ENCODE measurements at places on chromosomes 3 and 15. TPM values are rescaled to one million over a fixed set of nuclear protein-coding genes. Genes with fewer than 3 reads are reported as not detected.

- DNase-seq: no peak
These were observed 113.8 kb upstream of the MEF2A start for GRCh38 chr15:99452010-99452409.

DNA sequence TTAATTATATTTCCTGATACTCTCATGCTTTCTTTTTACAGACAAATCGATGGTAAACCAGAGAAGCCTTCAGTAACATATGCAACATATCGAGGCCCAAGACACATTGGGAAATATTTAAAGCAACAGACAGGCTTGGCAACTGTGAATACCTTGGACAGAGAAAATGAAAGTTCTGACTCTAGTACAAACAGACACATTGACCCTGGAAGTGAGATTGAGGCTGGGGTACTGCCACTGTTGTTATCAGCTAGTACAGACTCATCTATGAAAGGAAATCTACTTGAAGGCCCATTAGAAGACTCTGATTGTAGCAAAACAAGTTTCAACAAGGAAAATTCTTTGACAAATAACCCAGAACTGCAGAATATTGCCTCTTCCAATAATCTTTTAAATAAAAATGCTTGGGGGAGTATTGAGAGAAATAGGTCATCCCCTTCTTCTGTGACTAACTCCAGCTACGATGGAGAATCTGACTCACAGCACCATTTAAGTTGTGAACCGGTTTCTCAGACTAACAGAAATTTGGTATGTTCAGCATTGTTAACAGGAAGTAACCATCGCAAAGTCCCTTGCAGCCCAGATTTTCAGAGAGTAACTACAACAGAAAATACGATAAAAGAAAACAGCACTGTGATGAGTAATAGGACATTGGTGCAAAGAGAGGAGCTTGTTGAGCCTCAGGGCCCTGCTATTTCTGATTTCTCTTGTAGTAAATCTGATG, 50.2 kb downstream of the CRYBG3 start:
- no peak for DNase-seq

DNA sequence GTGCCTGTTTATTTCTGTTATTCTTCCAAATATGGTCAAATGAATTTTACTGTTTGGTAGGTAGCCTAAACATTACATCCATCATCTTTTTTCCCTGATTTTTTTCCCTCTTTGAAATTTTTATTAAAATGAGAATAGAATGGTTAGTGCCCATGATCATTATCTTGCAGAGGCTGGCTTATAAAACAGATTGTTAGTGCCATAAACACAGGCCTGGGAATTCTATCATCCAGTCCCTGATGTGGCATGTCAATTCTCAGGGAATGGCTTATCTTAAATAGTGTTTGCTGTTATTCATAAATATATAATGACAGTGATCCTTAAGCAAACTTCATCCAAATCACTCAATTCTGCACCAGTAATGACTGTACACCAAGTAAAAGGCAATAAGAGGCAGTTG, 207.3 kb downstream of the TUSC7 start:
- DNase-seq: no peak

DNA sequence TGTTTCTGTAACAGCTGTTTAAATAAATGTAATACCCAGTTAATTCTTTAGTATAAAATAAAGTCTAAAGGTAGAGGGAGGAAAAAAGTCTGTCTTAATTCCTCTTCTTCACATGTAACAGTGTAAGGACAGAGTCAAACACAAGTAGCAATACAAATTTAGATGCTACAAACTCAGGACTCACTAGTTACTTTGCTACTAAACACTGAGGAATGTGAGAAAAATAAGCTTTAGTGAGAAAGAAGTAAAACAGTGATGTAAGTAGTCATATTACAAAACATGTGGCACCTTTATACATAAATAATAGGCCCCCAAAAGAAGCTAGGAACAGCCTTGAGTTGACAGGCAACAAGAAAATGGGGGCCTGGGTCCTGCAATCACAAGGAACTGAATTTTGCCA, 113.0 kb downstream of the TBC1D5 start:
- no peak for DNase-seq

The CCR9 gene
- total RNA-seq: not detected

The WNT5A gene
- total RNA-seq: 3.1 TPM

DNA sequence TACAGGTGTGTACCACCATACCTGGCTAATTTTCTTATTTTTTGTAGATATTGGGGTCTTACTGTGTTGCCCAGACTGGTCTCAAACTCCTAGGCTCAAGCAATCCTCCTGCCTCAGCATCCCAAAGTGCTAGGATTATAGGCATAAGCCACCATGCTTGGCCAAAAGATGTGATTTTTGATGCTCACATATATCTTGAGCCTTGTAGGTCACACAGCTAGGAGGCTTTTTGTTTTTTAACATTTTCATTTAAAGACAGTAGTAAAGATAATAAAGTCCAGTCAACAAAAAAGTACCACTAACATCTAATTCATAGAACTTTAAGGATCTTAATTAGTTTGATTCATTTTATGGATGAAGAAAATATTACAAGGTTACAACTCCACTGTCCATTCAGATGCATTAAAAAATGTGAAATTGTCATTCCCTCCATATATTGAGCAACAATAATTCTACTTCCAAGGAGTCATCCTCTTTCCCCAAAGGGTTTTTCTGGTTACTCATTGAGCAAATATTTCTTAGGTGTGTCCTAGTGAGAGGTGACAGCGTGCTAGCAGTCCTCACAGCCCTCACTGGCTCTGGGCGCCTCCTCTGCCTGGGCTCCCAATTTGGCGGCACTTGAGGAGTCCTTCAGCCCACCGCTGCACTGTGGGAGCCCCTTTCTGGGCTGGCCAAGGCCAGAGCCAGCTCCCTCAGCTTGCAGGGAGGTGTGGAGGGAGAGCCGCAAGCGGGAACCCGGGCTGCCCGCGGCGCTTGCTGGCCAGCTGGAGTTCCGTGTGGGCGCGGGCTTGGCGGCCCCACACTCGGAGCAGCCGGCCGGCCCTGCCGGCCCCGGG, 8.3 kb upstream of the TASOR start:
- DNase-seq: no peak

GRCh38 chr3:189659571-189659970, 28.4 kb downstream of the TP63 start:
- DNase-seq: no peak

- no peak for DNase-seq
These were observed 74.5 kb upstream of the LARS2 start for GRCh38 chr3:45313743-45314403.

- DNase-seq: no peak
These were observed 29.6 kb downstream of the PPP4R2 start for GRCh38 chr3:73026111-73026759.

Measured in omental fat pad (tissue), 4 donors.